ENCODE measurements at places on chromosomes 1 and 21. TPM values are rescaled to one million over a fixed set of nuclear protein-coding genes. Genes with fewer than 3 reads are reported as not detected.
A peak's percentile ranks its signal among the peaks of the same experiment; 100 is the strongest.

- H3K27ac ChIP-seq: no peak within 1 kb of the TSS
- peaks cover 91% of the 10 kb centered on the region for H3K27me3 ChIP-seq
- peaks cover 4% of the 10 kb centered on the region for H3K4me1 ChIP-seq
- DNase-seq: peak; percentile 39
These were observed at the start of gene SYPL2 for GRCh38 chr1:109466452-109467300. TSS of gene SYPL2 (plus strand) at chr1:109466546. CDS start at chr1:109466844, 298 bp downstream.

GRCh38 chr1:84245563-84245962, 55.9 kb upstream of the SAMD13 start:
- no peak overlapping the region for H3K27ac ChIP-seq
- H3K4me3 ChIP-seq: no peak overlapping the region
- H3K27me3 ChIP-seq: peaks cover 2% of the 10 kb centered on the region

DNA sequence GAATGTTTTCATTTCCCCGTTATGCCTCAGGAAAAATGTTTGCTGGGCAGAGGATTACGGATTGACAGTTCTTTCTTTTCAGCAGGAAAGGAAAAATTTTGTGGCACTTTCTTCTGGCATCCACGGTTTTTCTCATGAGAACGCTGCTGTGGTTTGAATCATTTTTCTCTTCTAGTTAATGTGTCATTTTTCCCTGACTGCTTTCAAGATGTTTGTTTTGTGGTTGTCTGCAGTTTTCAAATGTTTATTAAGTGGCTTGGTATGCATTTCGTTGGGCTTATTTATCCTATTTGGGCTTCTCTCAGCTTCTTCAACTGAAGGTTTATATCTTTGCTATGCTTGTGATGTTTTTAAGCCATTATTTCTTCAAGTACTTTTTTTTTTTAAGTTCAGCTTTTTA, 359.0 kb downstream of the RGS7 start:
- no peaks in the 10 kb centered on the region for H3K36me3 ChIP-seq
- H3K27me3 ChIP-seq: no peaks in the 10 kb centered on the region
- no peak for DNase-seq
- no peak overlapping the region for H3K27ac ChIP-seq
- no peak overlapping the region for H3K4me3 ChIP-seq

GRCh38 chr1:239308701-239309333, 77.6 kb upstream of the CHRM3 start:
- DNase-seq: peak; percentile 31
- no peak overlapping the region for H3K27ac ChIP-seq
- no peak overlapping the region for H3K4me3 ChIP-seq
- no peaks in the 10 kb centered on the region for H3K27me3 ChIP-seq

DNA sequence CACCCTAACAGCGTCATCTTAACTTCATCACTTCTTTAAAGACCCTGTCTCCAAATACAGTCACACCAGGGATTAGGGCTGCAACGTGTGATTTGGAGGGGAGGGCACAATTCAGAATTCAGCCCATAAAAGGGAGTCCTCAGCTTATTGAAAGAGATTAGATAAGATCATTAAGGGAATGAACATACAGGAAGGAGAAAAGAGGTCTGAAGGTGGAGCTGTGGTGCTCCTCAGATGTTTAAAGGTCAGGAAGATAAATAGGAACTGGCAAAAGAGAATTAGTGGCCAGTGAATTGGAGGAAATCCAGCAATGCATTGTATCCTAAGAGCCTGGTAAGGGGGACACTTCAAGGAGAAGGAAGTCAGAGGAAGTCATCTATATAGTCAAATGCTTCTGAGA, 113.5 kb downstream of the PROX1 start:
- H3K27ac ChIP-seq: no peak overlapping the region
- no peak for DNase-seq
- no peaks in the 10 kb centered on the region for H3K4me1 ChIP-seq
- H3K4me3 ChIP-seq: no peak overlapping the region

DNA sequence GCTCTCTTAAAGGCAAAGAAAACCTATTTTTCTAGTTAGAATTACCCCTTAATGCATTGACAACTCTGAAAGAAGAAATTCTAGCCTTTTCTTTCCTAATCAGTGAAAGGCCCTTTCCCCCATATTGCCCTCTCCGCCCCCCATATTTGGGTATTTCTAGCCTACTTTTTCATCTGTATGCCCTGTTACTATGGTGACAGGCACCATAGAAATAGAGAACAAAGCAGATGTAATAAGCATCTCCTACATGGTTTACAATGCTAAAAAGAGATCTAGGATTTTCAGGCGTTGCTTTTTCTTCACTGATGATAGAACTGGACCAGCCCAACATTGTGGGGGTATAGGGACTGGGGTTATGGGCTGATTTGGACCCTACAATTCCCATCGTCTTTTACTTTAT, 14.5 kb downstream of the LRRC8B start:
- H3K4me1 ChIP-seq: peaks cover 26% of the 10 kb centered on the region
- H3K27me3 ChIP-seq: no peaks in the 10 kb centered on the region
- H3K4me3 ChIP-seq: no peak overlapping the region
- peaks cover 37% of the 10 kb centered on the region for H3K36me3 ChIP-seq
- DNase-seq: no peak
- H3K27ac ChIP-seq: no peak overlapping the region

- peaks cover 4% of the 10 kb centered on the region for H3K27me3 ChIP-seq
- DNase-seq: peak; percentile 30
- H3K4me1 ChIP-seq: peaks cover 14% of the 10 kb centered on the region
- H3K4me3 ChIP-seq: peak overlapping the region; percentile 49
- no peaks in the 10 kb centered on the region for H3K36me3 ChIP-seq
- peak overlapping the region; percentile 39 for H3K27ac ChIP-seq
These were observed 827 bp downstream of the OR2B11 start for GRCh38 chr1:247456914-247457639.

DNA sequence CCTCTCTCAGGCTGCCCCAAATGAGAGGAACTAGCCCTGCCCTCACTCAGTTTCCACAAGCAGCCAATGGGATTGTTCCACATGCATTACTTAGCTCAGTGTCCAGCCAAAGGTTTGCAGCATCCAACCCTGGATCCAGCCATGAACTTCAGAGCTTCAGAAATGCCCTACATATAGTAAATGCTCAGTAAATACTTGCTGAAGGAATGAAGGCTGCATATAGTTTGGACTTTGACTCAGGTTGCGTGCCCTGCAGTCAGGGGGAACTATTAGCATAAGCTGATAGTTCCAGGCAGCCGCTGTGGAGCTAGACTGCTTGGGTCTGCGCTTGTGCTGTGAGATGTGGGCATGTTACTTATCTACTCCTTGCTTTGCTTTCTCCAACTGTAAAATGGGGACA, 64.8 kb downstream of the NENF start:
- no peak overlapping the region for H3K27ac ChIP-seq
- DNase-seq: no peak
- peaks cover 11% of the 10 kb centered on the region for H3K27me3 ChIP-seq
- H3K4me1 ChIP-seq: no peaks in the 10 kb centered on the region
- H3K36me3 ChIP-seq: no peaks in the 10 kb centered on the region

Gene ATP5PB
- 260 TPM for total RNA-seq

Gene CCDC17
- 4.4 TPM for total RNA-seq

Gene COA7
- total RNA-seq: 10.9 TPM

GRCh38 chr1:233904633-233905415, at the start of gene SLC35F3:
TSS of gene SLC35F3 (plus strand) at chr1:233904676.
- H3K27ac ChIP-seq: peak within 1 kb of the TSS; percentile 19
- peak within 1 kb of the TSS; percentile 34 for H3K4me3 ChIP-seq

DNA sequence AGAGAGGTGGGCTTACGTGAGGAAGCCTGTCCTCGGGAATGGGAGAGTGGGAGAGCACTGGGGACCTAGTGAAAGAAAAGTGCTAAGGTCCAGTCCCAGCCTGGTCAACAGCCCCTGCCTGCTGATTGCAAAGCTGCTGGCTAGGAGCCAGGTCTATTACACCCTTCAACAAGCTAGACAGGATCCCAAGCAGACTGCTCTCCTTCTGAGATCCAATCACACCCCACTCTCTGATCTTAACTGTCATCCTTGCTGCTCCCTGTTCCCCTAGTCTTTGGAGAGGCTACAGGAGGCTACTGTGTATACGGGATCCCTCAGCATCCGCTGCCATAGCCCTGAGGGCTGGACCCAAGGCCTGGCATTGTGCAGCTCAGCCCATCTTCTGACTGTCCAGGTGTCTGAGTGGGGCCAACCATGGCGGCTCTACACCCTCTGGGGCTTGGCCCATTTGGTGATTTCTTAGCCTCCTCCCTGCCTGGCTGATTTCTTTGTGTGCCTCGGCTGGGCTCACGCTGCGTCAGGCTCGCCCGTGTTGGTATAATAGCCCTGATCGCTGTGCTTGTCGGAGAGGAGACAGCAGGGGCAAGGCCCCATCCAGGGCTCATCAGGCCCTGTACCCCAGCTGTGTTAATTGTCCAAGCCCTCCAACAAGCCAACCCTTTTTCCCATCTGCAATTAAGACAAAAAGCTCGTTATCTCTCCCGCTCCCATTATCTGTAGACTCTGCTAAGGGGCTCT, 43.9 kb downstream of the NAV1 start:
- no peak for DNase-seq
- no peak overlapping the region for H3K27ac ChIP-seq
- H3K4me1 ChIP-seq: peaks cover 2% of the 10 kb centered on the region
- H3K36me3 ChIP-seq: peaks cover under 1% of the 10 kb centered on the region
- peaks cover 2% of the 10 kb centered on the region for H3K27me3 ChIP-seq
- H3K4me3 ChIP-seq: no peak overlapping the region

DNA sequence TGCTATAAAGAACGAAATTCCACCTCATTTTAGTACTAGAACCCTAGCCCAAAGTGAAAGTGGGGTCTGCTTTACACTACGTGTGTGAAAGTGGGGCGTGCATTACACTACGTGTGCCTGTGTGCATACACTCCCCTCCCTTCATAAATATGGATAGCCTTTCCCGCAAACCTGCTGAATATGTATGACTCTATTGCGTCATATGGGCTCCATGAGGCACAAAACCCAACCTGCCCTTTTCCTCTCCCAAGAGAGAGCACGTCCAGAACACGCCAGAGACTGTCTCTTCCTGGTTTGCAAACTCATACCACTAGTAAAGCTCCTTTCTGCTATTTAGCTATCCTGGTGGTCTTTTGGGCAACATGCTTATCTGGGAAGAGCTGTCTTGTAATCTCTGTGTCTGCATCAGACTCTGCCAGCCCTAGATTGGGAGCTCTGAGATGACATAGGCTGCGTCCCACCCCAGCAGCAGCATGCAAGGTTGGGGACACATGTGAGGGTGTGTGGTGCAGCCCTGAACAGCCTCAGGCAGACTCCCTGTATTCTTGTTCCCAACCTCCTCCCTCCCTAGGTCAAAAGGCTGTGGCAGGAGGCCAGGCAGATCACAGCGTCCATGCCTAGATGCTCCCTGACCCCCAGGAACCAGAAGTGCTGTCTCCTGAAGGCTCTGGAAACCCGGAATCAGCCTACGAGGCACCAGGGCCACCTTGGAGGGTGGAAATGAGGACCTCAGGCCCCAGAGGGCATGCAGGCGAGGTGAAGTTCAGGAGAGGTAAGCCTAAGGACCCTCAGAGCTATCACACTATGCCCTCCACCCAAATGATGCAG, 12.3 kb upstream of the PADI1 start:
- peaks cover 3% of the 10 kb centered on the region for H3K4me1 ChIP-seq
- H3K27ac ChIP-seq: no peak overlapping the region
- H3K36me3 ChIP-seq: no peaks in the 10 kb centered on the region
- DNase-seq: no peak
- no peak overlapping the region for H3K4me3 ChIP-seq

Gene S100B
- 15.8 TPM for total RNA-seq

GRCh38 chr1:181669246-181669645, 185.9 kb downstream of the CACNA1E start:
- no peaks in the 10 kb centered on the region for H3K36me3 ChIP-seq
- no peaks in the 10 kb centered on the region for H3K4me1 ChIP-seq
- H3K4me3 ChIP-seq: no peak overlapping the region
- H3K27ac ChIP-seq: no peak overlapping the region

- H3K4me3 ChIP-seq: peak overlapping the region; percentile 91
- DNase-seq: no peak
- peak overlapping the region; percentile 79 for H3K27ac ChIP-seq
- H3K36me3 ChIP-seq: peaks cover 3% of the 10 kb centered on the region
- H3K4me1 ChIP-seq: peaks cover 25% of the 10 kb centered on the region
- H3K27me3 ChIP-seq: peaks cover 87% of the 10 kb centered on the region
These were observed 299 bp upstream of the PROX1 start for GRCh38 chr1:213987422-213987926.

Gene SCNM1
- total RNA-seq: 64.5 TPM

Gene GJA5
- total RNA-seq: not detected

DNA sequence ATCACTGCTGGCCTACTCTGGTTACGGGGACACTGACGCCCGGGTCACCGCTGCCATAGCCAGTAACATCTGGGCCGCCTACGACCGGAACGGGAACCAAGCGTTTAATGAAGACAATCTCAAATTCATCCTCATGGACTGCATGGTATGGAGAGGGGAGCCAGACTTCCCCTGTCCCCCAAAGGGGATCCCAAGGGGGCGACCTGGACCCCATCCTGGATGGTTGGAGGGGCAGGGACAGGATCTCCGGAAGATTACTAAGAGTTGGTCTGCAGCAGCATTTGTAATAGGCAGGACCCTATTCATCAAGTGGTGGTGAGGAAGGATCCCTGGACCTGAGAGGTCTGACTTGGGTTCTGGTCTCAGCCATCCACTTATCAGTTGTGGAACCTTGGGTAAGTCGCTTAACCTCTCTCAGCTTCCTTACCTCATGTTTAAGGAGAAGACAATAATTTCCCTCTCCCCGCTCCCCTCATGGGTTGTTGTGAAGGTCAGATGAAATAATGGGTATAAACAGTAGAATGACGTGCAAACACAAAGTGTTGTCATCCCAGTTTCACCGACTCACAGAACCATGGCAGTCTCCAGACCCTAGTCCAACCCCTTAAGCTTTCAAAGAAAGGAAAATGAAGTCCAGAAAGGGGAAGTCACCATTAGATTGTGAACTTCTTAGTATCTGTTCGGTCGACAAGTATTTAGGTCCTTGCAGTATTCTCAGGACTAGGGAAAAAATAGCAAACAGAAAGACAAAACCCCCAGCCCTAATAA, 883 bp downstream of the LAMTOR2 start:
- H3K27me3 ChIP-seq: no peaks in the 10 kb centered on the region
- H3K27ac ChIP-seq: peak overlapping the region; percentile 85
- DNase-seq: no peak
- peaks cover 19% of the 10 kb centered on the region for H3K4me1 ChIP-seq
- H3K36me3 ChIP-seq: peaks cover 3% of the 10 kb centered on the region

DNA sequence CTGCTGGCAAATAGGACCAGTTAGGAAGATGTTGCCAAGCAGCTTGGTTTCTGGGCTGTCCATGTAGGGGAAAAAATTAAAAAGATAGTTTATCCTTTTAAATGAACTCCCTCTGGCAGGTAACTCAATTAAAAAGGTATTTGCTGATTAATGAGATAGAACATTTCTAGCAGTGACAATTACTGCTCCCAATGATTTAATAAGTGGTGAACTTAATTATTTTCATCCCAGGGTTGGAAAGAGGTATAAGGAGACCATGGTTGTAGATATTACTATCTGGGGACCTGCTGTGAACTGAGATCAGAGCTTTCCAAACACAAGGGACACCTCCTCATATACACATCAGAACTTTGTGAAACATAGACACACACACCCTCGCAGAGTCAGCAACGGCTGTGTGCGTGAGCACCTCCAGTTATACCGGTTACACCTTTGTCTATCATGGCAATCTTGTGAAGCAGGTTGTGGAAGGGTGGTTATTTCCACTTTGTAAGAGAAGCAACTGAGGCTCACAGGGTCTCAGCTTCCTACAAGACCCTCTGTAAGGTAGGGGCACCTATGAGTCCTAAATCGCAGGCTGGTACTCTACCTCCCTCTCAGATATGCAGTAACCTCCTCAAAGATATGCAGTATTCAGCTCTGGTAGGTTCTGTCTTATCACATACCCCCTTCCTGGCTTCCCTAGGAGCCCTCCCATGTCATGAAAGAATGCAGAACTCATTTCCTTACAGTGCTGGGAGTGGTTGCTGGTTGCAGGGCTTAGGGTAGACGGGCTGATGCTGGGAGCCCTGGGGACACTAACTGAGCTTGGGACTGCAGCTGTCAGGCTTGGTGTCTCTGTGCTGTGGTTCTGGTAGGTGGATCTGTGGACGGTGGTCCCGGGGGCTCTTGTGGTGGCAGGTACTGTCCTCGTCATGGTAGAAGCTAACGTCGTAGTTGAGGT, 18.5 kb upstream of the MAGOH start:
- no peak overlapping the region for H3K27ac ChIP-seq
- no peaks in the 10 kb centered on the region for H3K4me1 ChIP-seq
- H3K27me3 ChIP-seq: no peaks in the 10 kb centered on the region
